ENCODE measurements at places on chromosomes 12 and 14.

DNA sequence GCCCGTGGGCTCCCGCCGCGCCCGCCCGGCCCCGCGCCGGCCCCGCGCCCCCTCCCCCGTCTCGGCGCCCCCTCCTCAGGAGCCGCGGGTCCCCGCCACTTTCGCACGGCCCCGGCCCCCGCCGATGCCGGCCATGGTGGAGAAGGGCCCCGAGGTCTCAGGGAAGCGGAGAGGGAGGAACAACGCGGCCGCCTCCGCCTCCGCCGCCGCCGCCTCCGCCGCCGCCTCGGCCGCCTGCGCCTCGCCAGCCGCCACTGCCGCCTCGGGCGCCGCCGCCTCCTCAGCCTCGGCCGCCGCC is 263 bp downstream of the RCOR1 start:
- DNase-seq: no peak

DNA sequence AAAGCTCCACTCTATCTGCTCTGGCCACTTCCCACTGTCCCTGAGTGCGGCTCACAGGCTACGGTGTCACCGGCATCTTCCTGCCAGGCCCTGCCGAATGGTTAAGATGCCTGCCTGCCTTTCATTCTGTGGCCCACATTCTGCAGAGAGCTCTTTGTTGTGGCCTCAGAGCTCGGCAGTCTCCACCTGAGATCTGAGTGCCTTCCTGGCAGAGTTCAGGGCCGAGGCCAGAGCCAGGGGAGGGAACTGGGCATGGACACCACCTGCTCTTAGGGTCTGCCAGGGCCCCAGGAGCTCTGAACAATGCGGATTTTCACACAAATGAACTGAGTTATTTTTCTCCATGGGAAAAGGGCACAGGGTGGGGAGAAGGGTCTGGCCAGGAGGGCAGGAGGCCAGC is 127.2 kb downstream of the RBM19 start:
- no peak for DNase-seq

- peak; percentile 86 for DNase-seq
These were observed 4.2 kb upstream of the XPOT start for GRCh38 chr12:64400041-64400440.

- DNase-seq: no peak
These were observed 29.8 kb downstream of the DIO3 start for GRCh38 chr14:101591121-101591520.

DNA sequence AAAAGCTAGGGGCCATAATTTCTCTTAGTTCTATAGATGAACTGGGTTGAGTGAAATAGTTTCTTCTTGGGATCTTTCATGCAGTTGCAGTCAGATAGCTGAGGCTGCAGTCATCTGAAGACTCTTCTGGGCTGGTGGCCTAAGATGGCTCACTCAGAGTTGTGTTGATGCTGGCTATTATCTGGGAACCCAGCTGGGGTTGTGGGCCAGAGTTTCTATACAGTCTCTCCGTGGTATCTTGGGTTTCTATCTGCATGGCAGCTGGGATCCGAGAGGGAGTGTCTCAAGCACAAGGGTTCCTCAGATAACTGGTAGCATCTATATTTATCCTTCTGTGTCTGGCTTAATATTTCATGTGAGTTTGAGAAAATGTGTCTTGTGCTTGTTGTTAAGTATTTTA is 21.1 kb downstream of the AVPR1A start:
- no peak for DNase-seq

GRCh38 chr12:46050805-46051204 is 60.4 kb upstream of the SCAF11 start:
- no peak for DNase-seq

DNA sequence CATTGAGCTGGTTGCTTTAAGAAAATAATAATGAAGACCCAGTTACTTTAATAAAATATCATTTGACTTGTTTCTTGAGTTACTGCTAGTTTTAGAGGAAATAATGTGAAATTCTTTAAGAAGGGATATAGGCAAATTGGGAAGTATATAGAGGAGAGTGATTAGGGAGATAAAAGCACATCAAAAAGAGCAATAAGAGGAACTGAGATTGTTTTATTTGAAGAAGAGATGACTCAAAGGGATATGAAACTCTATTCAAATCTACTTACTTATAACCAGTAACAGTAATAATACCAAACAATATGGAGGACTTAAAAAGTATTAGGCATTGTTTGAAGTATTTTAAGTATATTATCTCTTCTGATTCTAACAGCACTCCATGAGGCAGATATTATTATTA is 37.1 kb downstream of the LRRK2 start:
- DNase-seq: no peak

GRCh38 chr12:113862590-113863454 is 103.3 kb downstream of the RBM19 start:
- DNase-seq: peak; percentile 57

- DNase-seq: no peak
These were observed 64.9 kb upstream of the GALNT9 start for GRCh38 chr12:132393991-132394949.

DNA sequence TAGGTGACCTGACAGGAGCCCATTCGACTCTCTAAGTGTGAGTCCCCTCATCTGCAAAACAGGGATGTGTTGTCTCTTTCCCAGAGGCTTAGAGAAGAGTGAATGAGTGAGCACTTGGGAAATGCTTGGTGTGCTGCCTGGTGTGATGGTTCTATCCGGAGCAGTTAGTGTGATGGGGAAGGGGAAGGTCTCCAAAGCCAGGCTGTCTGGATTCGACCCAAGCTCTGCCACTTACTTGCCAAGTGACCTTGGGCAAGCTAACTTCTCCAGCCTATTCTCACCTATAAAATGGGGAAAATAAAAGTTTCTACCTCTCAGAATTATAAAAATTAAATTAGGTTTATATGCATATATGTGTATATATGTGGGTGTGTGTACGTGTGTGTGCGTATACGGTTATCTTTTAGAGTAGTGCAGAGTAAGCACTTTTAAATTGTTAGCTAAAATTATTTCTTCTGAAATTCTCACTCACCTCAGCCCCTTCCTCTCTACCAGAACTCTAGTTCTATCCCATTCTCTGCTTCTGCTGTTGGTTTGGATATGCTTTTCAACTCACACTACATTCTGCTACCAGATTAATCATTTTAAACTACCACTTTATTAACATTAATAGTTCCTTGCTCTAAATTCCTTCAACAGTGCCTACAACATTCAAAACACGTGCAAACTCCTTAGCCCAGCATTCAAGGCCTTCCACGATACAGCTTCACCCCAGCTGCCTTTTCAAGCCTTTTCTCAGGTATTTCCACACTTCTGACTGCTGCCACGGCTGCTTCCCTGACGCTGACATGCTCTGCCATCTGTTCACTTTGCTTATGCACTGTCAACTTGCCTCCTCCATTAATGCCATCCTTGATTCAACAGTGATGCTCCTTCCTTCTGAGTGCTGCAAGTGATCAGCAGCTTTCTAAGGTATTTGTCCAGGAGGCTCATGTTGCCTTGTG is 55.3 kb downstream of the DICER1 start:
- no peak for DNase-seq

DNA sequence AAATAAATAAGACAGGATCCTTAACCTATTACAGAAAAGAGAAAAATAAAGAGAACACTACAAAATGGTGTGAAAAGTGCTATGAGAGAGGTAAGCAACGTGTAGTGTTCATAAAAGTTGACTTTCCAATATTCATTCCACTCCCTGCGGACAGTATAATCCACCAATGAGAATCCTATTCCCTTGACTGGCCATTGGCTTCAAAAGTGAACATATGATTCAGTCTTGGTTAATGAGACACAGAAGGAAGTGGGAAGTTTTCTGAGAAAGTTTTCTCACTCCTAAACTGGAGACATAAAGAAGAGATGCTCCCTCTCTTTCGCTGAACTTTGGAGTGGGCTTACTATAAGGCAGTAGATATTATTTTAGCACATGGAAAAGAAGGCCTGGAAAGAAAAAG is 153.1 kb downstream of the PAWR start:
- no peak for DNase-seq

DNA sequence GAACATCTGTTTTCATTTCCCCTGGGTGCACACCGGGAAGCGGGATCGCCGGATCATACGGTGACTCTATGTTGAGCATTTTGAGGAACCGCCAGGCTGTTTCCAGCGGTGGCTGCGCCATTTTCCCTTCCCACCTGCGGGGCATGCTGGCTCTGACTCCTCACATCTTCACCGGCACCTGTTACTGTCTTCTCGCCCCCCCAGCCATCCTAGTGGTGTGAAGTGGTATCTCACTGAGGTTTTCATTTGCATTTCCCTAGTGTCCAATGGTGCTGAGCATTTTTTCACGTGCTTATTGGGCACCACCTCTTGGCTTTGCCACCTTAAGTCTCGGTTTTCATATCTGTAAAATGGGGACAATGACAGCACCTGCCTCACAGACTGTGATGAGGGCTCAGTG is 44.1 kb upstream of the EML1 start:
- no peak for DNase-seq

GRCh38 chr14:103520269-103520656 is 2.4 kb downstream of the CKB start:
- DNase-seq: no peak

DNA sequence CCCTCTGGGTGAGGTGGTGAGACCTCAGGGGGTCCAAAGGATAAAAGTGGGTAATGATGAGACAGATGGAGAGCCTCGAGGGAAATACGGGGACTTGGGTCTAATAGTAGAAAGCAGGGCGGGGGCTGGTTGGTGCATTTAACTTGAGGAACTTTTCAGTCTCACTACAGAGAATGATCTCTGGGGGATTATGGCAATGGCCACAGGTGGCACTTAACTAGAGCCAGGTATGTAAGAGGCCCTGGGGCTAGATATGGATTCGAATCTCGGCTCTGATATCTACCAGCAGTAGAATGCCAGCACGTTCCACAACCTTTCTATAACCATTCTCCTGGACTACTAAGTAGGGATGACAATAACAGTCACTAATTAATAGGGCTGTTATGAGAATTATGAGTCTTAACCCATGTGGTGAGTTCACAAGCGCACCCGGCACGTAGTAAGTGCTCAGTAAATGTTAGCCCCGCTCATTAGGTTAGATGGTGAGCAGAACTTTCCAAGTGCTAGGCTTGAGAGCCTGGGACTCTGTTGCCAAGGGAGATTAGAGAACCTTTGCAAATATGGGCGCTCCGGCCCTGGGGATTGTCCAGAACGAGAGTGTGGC is 888 bp upstream of the PLXNC1 start:
- DNase-seq: no peak

GRCh38 chr12:69985656-69986055 is 160.6 kb downstream of the MYRFL start:
- no peak for DNase-seq

DNA sequence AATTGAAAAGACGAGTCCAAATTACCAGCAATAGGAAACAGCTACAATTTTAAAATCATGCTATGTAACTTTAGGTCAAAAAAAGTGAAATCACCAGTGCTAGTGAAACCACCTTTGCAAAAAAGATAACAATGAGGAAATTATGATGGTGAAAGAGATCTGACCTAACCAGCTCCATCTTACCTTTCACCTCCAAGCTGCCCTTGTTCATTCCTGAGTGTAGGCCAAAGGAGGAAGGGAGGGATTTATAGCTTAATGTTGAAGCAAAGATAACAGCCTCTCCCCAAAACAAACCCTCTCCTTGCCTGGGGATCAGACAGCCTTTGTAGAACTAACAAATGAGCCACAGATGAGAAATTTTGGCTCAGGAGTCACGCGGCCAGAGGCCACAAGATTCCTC is 83.2 kb upstream of the EIF5 start:
- DNase-seq: no peak

- DNase-seq: no peak
These were observed 6.1 kb upstream of the TEP1 start for GRCh38 chr14:20419419-20419818.

DNA sequence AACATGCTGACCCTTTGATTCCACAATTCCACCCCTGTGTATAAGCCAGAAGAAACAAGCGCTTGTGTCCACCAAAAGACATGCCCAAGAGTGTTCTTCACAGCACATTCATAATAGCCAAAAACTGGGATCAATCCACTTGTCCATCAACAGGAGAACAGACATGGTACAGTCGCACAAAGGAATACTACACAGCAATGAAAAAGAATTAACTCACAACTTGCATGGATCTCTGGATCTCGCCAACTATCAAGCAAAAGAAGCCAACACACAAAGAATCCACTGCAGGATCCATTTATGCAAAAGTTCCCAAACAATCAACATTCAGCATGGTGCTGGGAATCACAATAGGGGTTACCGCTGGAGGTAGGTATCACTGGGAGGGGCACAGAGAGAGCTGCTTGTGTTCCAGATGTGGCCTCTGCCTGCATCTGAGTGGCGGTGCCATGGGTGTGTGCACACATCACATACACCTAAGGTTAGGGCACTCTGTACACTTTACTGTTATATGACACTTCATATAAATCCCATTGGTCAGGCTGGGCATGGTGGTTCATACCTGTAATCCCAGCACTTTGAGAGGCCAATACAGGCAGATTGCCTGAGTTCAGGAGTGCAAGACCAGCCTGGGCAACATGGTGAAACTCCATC is 30.9 kb downstream of the CLMN start:
- no peak for DNase-seq

- DNase-seq: peak; percentile 36
These were observed 22.2 kb upstream of the OVCH1 start for GRCh38 chr12:29519585-29520182.

DNA sequence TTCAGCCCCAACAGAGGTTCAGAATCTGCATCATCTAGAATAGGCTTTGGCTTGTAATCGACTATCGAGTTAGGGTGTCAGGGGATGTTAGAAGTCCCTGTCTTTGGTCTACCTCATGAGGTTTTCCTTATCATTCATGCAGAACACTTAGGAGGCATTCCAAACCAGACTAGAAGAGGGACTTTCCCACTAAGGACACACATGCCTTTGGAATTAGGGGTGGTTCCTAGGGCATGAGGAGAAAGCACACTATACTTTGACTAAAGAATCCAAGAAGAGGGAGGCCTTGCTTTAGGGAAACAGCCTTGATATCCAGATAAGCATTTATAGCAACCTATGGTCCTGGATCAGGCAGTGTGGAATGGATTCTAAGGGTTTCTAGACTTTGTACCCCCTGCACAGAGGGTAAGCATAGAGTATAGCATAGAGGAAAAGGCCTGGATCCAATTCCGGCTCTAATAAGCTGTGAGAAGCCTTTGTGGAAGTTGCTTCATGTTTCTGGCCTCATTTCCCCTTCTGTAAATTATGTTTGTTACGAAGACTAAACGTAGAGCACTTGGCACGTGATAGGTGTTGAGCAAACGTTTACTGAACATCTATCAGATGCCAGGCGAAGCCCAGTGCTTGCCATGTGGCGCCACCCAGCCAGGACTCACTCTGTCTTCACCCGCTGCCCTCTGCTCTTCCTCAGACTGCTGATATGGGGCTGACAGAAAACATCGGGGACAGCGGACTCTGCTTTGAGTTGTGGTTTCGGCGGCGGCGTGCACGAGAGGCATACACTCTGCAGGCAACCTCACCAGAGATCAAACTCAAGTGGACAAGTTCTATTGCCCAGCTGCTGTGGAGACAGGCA is 13.2 kb downstream of the ZNF219 start:
- no peak for DNase-seq

DNA sequence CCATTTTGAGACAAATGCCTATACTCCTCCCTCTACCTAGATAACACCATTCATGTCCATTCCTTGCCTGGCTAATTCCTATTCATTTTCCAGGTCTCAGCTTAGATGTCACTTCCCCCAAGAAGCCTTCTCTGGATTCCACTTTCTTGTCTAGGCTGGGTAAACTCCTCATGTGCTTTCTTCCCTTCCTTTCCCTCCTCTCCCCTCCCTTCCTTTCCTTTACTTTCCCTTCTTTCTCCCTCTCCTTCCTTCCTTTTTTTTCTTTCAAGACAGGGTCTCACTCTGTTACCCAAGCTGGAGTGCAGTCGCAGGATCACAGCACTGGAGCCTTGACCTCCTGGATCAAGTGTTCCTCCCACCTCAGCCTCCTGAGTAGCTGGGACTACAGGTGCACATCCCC is 3.5 kb upstream of the UTP20 start:
- no peak for DNase-seq
